Memory B cell (primary cell): ENCODE measurements at places on chromosomes 2 and 18.

GRCh38 chr2:43139996-43140621 lies 86.3 kb downstream of the ZFP36L2 start:
- DNase-seq, result no peak

- DNase-seq, result no peak
Measured at GRCh38 chr2:33458248-33458819, 18.1 kb upstream of the RASGRP3 start.

GRCh38 chr2:237864444-237864931 lies 5.1 kb downstream of the RAMP1 start:
- DNase-seq, result no peak

DNA sequence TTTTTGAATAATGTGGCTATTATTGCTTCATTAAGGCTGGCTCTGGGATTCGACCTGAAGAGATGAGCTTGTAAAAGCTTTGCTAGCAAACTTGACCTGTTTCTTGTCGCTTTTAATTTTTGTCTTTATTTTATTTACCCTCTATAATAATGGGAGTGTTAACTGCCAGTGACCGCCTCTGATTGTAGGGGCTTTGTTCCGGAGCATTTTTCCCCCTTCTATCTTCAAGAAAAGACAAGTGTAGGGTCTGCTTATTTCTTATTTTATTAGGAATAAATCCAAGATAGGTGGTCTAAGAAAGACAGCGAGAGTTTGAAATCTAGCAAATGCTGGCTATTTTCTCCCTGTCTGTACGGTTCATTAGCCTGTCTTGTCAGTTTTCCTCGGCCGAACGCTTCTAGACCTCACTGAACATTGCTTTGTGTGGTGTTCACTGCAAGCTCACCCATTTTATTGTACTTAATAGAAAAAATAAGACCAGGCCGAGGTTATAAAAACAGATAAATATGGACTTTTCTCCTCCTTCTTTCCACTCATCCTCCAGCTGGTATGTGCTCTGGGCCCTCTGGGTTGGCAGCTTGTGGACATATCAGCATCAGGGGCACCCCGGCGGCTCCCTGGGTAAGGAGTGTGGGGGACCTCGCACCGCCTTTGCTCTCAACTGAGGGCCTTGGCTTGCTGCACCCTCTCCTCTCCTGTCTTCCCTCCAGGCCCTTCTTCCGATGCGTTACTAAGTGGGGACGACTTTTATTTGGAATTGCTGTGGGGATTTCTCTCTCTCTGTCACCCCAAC lies 8.5 kb downstream of the MEIS1 start:
- DNase-seq, result no peak

GRCh38 chr18:60936101-60936500 lies 397.1 kb upstream of the CDH20 start:
- no peak for DNase-seq

DNA sequence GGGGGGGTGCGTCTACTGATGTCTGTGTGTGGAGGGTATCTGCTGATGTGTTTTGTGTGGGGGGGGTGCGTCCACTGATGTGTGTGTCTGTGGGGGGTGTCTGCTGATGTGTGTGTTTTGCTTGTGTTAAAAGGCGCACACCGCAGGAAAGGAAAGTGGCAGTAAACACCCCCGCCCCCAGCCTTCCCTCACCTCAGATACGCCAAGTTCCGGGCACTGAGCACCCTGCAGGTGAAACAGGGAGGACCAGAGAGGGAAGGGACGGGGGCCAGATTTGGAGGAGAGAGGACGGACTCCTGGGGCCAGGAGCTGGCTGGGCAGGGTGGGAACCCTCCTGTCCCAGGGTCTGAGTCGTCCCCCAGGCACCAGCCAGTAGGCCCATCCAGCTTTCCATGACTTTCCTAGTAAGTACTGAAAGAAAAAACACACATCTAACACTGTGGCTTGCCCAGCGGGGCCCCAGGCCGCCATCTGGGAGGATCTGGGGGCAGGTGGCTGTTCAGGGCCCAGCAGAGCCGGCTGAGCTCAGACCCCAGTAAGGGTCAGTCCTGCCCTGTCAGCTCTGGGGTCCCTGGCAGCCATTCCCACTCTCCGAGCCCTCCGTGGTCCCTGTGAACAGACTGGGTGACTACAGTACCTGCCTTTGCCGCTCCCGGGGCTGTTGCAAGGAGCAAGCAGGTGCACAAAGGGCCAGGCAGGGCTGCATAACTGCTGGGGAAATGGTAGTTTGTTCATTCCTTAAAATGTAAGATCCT lies 126.9 kb downstream of the NFATC1 start:
- no peak for DNase-seq

- no peak for DNase-seq
Measured at GRCh38 chr2:26462511-26463243, 15.2 kb downstream of the OTOF start.

DNA sequence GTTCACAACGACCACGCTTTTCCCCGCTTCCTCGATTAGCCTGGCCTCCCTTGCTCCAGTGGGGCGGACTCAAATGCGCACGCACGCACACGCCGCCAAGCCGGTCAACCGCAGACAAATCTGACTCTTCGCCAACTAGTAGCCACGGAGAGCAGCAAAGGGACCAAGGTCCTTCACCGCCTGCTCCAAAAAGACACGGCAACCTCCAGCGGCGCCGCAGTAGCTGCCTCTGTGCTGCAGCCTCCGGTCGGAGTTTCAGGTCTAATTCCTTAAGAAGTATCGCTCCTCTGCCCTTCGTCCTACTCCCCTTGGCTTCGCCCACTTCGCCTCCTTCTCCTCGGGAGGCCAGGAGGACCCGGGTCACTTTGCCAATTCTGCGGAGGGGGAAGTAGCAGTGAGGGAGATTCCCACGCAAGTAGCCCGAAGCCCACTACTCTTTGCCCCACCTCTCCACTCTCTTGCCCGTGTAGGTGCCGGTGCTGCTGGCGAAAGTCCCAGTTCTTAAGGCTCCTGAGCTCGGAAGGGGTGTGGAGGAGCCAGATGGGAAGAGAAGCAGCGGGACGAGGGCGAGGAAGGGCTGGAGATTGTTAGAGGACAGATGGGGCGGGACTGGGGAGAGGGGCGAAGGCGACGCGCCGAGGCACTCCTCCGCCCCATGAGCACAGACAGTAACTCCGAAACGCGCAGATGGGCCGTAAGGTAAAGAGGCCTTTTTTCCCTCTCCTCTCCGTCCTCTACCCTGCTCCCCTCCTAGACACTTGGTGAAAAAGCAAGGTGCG lies 615 bp downstream of the AKAIN1 start:
- DNase-seq, result no peak

DNA sequence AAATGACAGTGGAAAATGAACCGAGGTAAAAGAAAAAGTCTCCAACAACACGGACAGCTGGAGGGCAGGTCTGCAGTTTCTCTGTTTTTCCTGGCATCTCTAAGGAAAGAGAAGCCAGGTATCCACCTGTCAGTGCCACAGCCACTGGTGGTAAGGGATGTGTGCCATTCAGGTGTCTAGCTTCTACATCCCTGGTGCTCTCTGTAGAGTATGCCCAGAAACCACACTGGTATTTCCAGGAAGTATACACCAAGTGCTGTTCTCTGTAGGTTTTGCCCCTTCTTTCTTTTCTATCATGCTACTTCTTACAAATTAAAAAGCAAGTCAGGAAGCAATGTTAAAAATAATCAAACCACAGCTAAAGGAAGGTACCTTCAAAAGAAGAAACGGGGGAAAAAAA lies 7.6 kb upstream of the AGFG1 start:
- no peak for DNase-seq

GRCh38 chr18:10377956-10378355 lies 76.5 kb upstream of the APCDD1 start:
- DNase-seq, result no peak

DNA sequence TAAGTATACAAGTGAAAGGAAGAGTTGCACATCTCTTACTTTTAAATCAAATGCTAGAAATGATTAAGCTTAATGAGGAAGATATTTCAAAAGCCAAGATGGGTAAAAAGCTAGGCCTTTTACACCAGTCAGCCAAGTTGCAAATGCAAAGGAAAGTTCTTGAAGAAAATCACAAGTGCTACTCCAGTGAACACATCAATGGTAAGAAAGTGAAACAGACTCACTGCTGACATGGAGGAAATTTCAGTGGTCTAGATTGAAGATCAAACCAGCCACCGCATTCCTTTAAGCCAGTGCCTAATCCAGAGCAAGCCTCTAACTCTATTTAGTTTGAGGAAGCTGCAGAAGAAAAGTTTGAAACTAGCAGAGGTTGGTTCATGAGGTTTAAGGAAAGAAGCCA lies 79.1 kb downstream of the RBBP8 start:
- DNase-seq, result no peak

DNA sequence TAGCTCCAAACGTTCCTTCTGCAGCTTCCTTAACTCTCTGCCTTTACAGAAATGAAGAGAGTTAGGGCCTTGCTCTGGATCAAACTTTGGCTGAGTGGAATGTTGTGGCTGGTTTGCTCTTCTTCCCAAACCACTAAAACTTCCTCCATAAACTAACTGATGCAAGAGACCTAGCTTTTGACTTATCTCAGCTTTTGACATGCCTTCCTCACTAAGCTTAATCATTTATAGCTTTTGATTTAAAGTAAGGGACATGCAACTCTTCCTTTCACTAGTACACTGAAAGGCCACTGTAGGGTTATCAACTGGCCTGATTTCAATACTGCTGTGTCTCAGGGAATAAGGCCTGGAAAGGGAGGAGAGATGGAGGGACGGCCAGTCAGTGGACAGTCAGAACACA lies 8.3 kb downstream of the PXDN start:
- no peak for DNase-seq

GRCh38 chr2:130755256-130756052 lies at the start of gene AMER3:
TSS of gene AMER3 (plus strand) at chr2:130755540. CDS start at chr2:130762073, 6,533 bp downstream.
- DNase-seq, result no peak

DNA sequence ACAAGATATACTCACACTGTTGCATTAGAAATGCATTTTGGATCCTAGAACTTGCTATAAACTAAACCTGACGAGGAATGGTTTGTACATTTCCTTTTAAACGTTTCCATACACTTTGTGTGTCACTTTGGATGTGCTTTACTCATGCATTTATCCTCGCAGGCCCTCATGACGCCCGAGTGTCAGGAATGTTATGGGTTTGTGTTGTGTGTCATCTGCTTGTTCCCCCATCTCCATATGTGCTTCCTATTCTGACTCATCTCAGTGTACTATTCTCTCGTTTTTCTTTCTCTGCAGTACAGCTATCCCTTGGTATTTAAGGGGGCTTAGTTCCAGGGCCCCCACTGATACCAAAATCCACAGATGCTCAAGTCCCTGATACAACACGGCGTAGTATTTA lies 121.5 kb upstream of the RASGRP3 start:
- DNase-seq, result no peak
